Muscle of back (tissue), 13 donors: ENCODE measurements at places on chromosomes 16 and 17.

GRCh38 chr16:65763640-65764305 lies 602.7 kb upstream of the CDH5 start:
- DNase-seq, result no peak

DNA sequence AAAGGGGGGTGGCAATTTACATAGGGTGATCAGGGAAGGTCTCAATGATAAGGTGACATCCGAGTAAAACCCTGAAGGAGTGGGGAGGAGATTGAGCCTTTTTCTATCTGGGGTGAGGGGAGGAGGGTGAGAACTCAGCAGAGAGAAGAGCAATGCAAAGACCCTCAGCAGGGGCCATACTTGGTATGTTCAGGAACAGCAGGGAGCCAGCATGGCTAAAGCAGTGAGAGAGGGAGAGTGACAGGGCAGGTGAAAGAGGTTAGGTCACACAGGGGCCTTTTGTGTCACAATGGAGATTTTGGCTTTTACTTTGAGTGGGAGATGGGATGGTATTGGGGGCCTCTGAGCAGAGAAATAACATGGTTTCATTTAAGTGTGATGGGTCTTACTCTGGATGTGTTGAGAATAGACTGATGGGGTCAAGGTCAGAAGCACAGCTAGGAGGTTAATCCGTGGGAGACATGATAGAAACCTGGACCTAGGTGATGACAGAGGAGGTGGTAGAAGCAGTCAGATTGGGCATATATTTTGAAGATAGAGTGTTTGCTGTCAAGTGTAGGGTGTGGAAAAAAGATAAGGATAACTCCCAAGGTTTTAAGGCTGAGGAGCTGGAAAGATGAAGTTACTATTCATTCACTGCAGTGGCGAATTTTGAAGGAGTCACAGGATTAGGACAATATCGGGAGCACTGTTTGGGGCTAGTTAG lies 6.2 kb downstream of the SP2 start:
- no peak for DNase-seq

GRCh38 chr17:35373534-35373983 lies at the start of gene SLFN11:
Gene SLFN11 (minus strand): TSS chr17:35373621. CDS start chr17:35363807, 9,814 bp downstream.
- peak; percentile 90 for DNase-seq

DNA sequence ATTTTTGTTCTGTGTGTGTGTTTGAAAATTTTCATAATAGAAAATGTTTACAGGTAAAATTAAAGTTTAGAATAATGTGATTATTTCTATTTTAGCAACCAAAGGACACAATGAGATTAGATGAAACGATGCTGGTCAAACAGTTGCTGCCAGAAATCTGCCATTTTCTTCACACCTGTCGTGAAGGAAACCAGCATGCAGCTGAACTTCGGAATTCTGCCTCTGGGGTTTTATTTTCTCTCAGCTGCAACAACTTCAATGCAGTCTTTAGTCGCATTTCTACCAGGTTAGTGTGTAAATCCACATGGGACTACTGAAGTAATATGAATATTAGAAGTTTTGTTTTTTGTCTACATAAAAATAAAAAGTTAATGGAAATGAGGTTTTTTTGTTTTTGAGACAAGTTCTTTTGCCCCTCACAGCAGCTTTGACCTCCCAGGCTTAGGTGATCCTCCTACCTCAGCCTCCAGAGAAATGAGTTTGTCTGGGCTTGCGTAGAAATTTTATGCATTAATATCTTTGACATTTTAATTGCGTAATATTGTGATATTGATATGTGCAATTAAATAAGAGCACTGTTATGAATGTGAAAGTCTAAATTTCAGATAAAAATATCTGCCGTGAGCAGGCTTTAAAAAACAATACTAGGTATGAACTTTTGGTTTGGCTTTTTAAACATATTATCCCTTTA lies 68.5 kb downstream of the NF1 start:
- no peak for DNase-seq

DNA sequence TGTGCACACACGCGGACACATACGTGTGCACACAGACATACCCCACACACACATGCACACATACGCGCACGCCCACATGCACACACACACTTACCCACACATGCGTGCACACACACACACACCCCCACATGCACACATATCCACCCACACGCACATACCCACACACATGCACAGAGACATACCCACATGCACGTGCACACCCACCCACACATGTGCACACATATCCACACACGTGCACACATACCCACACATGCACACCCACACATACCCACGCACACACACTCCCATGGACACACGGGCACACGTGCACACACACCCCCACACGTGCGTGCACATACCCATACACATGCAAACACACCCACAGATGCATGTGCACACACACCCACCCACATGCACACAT lies 27.2 kb upstream of the PVALEF start:
- no peak for DNase-seq

GRCh38 chr16:5951486-5951885 lies 853.9 kb upstream of the EEF2KMT start:
- no peak for DNase-seq

DNA sequence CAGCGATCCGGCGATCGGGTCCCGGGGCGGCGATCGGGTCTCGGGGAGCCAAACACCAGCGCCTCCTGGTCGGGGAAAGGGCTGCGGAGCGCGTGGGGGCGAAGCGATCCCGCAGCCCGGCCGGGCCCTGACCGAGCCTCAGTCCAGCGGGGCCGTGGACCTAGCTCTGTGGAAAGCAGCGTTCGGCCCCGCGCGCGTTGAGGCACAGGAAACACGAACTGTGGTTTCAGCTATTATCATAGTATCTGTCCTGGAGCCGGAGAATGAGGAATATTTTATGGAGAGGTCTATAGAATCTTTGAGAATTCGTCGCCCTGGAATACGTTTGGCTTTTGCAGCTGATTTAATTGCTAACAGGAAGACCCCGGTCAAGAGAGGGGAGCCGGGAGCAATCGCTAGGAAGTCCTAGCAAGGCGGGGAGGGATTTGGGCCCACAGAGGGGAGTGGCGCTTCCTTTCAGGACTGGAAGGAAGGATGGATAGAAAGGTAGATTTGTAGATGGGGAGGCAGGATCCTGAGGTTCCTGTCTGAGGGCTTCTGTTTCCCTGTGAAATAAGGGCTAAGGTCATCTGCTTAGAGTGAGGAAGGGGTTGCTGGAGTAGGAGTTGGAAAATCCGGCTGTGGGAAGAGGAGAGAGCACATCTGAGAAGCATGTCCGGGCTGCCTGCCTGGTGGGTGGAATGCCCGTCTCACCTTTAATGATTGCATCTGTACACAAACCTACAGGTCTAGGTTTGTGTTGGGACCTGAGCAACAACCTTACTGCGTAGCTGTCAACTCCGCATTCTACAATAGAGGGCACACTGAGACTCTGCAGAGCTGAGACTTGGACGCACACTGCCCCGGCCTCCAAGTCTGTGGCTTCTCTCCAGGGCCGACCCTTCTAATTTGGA lies 770 bp downstream of the CCNF start:
- DNase-seq, result peak; percentile 51

DNA sequence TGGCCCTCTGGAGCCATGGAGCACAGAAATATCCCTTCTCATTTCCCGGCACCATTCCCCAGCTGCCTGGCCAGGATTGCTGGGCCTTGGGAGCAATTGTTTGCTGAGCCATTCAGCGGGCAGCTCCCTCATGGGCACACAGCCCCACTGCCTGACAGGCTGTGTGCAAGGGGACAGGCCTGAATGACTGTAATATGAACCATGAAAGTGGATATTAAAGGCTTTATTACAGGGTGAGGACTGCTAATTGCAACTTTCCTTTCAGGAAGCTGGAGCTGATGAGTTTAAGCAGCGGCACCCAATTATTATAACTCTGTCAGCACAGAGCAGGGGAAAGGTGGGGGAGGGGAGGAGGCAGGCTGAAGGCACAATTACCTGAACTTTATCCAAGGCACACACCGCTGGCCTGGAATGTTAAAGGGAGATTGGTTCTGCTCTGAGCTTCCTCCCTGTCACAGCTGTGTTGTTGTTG lies 159.8 kb upstream of the SDK2 start:
- DNase-seq, result no peak

DNA sequence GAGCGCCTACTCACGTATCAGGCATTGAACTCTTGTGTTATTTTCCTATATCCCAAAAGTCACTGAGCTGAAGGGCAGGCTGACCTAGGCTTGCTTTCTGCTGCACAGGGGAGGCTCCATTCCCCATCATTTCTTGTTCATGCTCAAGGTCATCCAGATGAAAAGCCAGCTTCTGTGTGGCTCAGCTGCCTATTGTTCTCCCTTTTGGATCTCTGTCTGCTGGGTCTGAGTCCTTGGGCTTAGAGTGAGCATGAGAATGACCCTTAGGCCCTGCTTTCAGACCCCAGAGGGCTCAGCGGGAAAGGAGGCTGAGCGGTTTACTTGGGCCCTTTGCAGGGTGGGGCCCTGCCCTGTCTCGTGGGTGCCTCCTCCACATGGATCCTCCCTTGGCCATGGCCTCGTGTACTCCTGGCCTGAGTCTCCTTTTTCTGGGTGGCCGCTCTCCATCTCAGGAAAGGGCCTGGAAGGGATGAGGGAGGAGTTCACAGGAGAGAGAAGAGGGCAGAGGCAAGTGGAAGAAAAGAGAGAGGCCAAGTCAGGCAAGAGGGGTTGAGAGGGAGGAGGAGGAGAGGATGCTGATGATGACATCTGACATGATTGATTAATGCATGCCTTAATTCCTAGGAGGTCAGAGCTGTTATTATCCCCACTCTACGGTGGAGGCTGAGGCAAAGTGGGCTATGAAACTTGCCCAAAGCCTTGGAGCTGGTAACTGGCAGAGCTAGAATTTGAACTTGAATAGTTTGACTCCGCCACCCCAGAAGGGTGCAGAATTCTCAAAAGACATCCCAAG lies 19.8 kb upstream of the MAP3K14 start:
- no peak for DNase-seq

GRCh38 chr17:82544431-82545070 lies 25.0 kb downstream of the FOXK2 start:
- DNase-seq, result no peak

DNA sequence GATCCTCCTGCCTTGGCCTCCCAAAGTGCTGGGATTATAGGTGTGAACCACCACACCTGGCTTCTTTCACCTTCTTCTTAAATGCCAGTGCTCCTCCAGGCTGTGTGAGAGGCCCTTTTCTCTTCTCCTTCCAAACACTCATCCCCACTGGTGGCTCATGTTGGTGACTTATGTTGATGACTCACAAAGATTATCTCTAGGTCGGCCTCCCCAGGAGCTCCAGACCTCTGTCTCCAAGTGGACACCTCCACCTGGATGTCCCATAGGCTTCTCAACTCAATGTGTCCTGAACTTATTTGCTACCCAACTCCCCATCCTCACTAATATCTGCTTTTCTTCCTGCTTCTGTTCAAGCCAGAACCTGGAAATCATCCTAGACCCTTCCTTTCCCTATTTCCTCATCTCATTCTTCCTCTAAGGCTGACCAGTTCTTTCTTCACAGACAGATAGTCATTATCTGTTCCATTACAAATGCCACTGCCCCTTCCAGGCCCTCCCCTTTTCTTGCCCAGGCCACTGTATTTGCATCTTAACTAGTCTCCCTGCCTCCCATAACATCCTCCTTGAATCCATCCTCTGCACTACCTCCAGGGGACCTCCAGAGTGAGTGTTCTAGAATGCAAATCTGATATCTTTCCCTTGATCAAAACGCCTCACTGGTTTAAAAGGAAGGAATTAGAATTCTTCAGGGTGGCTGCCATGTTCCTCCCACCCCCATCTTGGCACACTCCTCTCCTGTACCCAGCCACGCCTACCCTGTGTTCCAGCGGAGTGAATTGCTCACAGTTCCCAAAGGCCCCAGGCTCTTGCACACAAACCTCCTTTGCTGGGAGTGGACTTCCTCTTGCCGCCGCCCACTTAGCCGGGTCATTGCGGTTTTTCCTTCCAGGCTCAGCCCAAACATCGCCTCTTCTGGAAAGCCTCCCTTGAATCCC lies 34.8 kb upstream of the FBXO47 start:
- DNase-seq, result no peak

GRCh38 chr16:57549730-57550129 lies 7.3 kb downstream of the ADGRG5 start:
- no peak for DNase-seq

DNA sequence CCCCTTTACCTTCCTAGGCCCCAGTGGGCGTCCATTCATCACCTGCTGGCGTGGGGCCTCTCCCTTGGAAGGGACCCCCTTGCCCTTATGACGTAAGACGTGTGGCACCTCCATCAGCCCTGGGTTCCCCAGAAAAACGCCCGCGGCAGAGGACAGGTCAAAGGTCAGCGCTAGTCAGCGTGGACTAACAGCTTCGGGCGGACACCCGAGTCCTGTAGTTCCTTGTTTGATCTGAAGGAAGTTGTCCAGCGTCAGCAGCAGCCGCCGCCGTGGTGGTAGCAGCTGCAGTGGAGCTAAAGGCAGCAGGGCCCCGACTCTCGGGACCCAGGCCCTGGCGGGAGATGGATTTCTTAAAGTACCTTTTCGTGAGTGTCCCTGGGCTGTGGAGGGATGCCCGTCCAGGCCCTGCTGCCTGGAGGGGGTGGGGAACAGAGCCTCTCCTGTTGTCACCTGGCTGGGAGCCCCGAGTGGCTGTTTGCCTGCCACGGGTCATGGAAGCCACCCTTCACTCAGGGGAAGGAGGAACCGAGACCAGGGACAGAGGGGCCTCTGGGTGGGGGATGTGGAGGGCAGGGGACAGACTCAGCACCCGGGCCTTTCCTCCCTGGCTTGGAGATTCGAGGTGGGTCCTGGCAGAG lies 123.6 kb downstream of the OR1D5 start:
- no peak for DNase-seq

- no peak for DNase-seq
Observed at GRCh38 chr16:52545898-52546266, 1.1 kb downstream of the TOX3 start.

GRCh38 chr17:82278786-82279391 lies 5.4 kb upstream of the CSNK1D start:
- no peak for DNase-seq

DNA sequence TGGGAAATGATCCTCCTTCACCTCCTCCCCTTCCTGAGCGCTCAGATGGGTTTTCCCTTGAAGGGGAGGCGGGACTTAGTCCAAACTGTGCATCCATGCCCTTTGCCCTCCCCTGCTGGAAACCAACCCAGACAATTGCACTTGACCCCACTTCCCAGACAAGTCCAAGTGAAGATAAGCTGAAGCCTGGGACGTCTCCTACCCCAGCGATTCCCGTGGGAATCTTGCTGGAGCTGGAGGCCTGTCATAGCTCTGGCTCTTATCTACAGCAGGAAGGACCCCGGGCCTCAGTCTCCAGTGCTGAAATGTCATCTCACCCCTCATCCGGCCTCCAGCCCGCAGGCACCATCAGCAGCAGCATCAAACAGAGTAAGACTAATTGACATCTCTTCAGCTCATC lies 6.5 kb upstream of the NGFR start:
- no peak for DNase-seq

- no peak for DNase-seq
Observed at GRCh38 chr17:31841850-31842194, 17.2 kb downstream of the COPRS start.

- DNase-seq, result no peak
Observed at GRCh38 chr17:7175330-7175733, 3.8 kb downstream of the ASGR1 start.
